HTR-8/SVneo (cell line): ENCODE measurements at places on chromosomes 2 and 18.

- no peak for DNase-seq
These were observed 38.0 kb downstream of the BIN1 start for GRCh38 chr2:127069003-127069402.

- no peak for DNase-seq
These were observed 122.6 kb upstream of the SPRED2 start for GRCh38 chr2:65554765-65555591.

DNA sequence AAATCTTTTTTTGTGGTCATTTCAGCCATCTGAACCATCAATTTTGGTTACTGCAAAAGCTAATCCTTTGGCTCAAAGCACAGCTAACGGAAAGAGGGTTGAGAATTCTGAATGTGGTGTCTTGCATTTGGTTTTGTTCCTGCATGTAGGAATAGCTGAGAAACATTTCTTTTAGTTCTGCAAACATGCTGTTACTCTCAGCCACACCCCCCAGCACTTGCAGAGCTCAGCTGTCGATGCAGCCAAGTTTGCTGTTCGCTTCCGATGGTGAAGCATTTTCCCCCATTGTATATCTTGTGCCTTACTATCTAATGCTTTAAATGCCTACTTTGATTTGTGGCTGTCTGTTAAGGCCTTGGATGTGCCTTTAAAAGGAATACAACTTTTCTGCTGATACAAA, 294.9 kb upstream of the FANCL start:
- no peak for DNase-seq

DNA sequence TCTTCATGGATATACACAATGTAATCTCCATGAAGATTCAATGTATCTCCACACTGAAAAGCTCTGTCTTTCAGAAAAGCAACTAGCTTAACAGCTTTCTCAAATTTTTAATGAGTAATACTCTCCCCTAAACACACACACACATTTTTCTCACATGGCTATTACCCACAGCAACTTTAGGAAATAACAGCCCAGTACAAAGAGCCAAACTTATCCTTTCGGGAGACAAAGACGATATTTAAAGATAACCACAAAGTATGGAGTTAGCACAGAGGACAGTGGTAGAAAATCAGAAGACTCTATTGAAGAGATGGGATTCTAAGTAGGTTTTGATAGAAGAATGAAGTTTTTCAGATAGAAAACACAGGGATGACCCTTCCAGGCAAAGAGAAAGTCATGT, 394.9 kb upstream of the TRIB2 start:
- no peak for DNase-seq

DNA sequence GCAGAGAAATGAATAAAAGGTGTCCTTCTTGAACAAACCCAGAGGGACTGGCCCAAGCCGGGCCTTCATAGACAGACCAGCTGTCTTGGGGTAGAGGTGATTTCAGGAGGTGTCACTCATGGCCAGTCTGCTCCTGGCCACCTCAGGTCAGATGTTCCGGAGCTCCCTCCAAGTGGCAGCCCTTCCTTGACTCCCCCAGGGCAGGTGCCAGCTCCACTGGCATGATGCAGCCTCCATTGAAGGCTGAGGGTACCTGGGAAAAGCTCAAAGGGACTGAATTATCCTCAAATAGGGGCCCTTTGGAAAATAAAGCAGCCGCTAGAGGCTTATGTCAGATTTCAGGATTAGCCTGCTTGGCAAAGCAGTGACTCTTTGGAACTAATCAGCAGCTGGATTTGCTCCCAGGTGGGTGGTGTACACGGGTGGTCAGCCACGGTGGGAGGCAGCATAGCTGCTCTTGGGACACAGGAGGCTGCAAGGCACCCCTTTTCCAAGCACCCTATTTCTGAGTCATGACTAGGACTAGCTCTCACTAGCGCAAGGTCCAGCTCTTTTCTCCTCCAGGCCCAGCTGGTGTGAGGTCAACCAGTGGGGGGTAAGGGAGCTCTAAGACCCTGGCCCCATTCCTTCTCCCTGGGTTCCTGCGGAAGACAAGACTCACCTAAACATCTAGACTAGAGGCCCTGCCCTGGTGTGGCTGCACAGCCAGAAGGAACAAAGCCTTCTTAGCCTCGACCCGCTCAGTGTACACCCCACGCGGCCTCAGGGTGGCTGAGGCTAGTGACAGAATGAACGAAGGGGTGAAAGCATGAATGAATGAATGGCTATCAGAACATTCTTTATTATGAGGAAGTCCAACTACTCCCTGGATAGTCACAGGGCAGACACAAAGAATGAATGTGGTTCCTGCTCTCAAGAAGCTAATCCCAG, 29.3 kb downstream of the HS1BP3 start:
- DNase-seq, result no peak

- DNase-seq, result no peak
These were observed 108.6 kb upstream of the RNF152 start for GRCh38 chr18:62001396-62001795.

- no peak for DNase-seq
These were observed 48.4 kb upstream of the NARS1 start for GRCh38 chr18:57670046-57670445.

GRCh38 chr18:55089610-55090009, 130.3 kb upstream of the CCDC68 start:
- no peak for DNase-seq

DNA sequence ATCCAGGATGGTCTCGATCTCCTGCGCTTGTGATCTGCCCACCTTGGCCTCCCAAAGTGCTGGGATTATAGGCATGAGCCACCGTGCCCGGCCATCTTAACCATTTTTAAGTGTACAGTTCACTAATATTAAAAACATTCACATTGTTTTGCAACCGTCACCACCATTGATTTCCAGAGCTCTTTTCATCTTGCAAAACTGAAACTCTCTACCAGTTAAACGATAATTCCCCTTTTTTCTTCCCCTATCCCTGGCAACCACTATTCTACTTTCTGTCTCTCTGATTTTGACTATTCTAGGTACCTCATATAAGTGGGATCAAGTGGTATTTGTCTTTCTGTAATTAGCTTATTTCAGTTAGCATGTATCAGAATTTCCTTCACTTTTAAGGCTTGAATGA, 16.8 kb upstream of the NEUROD1 start:
- no peak for DNase-seq

DNA sequence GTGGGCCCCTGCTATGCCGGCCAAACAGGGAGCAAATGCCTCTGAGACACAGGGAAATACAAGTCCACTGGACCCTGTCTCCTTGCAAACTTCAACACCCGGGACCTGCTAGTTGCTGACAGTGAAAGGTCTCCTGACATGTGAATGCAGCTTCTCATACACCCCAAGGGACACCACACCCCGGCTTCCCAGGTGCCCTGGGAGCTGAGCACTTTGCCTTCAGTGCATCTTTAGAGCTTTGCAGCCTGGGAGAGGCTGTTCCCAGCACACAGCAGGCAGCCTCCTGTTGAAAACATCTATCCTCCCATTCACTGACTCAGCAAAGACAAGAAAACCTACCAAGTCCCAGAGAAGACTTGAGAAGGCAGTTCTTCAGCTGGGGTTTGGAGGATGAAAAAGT, 143.4 kb downstream of the COL6A3 start:
- DNase-seq, result no peak

GRCh38 chr18:70116949-70117348, 88.5 kb downstream of the RTTN start:
- no peak for DNase-seq

DNA sequence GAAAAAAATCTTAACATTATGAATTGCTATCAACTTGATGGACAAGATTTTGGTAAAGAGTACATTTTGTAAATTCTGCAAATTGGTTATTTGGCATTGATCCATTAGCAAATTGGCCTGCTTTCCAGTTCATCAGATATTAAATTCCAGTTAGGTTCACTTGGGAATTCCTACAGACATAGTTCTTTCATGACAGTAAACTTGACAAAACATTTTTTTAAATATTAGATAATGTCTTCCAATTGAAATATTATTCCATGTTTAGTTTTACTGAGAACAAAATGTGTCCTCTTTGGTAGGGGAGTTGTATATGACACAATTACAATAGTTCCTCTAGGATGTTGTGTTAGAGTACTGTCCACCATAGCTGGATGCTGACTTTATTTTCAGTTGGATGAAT, 141.9 kb downstream of the LCLAT1 start:
- DNase-seq, result no peak

- no peak for DNase-seq
These were observed 38.1 kb upstream of the ARHGEF4 start for GRCh38 chr2:130798472-130799218.
